Fibroblast of the conjunctiva (primary cell): ENCODE measurements at places on chromosomes 5 and 9.
A peak's percentile ranks its signal among the peaks of the same experiment; 100 is the strongest.

GRCh38 chr5:97528941-97529340 lies 345.9 kb upstream of the RIOK2 start:
- DNase-seq, result peak; percentile 35

- DNase-seq, result no peak
Measured at GRCh38 chr5:157563929-157564716, 11.5 kb downstream of the ADAM19 start.

DNA sequence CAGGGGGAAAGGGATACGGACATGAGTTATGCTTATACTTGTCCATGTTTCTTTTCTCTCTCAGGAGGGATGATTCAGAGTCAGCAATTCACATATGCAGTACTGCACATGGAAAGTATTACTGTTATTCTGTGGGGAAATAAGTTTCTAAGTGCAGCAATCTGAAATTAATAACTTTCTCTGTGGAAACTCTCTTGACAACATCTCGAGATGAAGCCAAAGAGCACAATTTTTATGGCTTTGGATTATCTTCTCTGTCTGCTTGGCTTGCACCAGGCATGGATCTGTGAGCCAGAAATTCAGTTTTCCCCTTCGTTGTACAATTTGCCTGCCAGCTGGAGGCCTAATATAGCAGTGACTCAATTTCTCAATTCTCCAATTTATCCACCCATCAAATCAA lies 2.5 kb upstream of the NDFIP1 start:
- peak; percentile 72 for DNase-seq

DNA sequence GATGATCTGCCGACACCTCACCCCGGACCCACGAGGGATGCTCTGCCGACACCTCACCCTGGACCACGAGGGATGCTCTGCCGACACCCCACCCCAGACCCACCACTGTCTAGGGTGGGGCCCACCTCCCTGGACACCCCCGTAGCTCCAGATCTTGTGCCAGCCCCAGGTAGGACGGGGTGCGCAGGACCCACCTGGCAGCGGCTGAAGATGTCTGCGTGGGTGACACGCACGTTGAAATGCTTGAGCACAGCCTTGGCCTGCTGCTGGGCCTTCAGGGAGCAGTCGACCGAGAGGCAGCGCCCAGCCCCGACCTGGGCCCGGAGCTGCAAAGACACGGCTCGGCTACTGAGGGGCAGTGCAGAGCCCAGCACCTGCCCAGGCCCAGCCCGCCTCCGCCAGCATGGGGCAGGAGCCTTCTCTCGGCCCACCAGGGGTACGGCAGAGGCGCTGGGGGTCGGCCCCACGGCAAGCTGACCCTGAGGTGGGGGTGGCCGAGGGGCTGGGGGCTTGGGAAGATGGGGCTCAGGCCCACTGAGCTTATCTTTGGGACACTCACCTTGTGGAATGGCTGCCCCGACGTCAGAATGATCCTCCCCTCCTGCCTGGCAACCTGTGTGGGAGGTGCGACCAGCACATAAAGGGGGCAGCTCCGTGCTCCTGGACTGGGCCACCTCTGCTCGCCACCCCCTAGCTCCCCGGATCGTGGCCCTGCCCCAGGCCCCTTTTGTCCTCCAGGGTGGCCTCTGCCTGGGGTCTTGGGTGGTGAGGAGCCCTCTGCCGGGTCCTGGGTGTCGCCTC lies 21.7 kb upstream of the NRARP start:
- DNase-seq, result no peak

- DNase-seq, result no peak
Measured at GRCh38 chr5:59479086-59479485, 414.4 kb downstream of the PDE4D start.

- no peak for DNase-seq
Measured at GRCh38 chr5:60929024-60929423, 15.8 kb downstream of the ERCC8 start.

DNA sequence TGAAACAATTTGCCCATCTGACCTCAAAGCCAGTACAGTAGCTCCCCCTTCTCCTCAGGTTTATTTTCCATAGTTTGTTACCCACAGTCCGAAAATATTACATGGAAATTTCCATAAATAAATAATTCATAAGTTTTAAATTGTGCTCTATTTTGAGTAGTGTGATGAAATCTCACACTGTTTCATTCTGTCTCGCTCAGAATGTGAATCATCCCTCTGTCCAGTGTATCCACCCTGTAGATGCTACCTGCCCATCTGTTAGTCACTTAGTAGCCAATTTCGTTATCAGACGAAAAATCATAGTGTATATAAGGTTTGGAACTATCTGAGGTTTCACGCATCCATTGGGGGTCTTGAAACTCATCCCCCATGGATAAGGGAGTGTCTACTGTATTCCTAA lies 100.7 kb upstream of the IL7R start:
- DNase-seq, result no peak

DNA sequence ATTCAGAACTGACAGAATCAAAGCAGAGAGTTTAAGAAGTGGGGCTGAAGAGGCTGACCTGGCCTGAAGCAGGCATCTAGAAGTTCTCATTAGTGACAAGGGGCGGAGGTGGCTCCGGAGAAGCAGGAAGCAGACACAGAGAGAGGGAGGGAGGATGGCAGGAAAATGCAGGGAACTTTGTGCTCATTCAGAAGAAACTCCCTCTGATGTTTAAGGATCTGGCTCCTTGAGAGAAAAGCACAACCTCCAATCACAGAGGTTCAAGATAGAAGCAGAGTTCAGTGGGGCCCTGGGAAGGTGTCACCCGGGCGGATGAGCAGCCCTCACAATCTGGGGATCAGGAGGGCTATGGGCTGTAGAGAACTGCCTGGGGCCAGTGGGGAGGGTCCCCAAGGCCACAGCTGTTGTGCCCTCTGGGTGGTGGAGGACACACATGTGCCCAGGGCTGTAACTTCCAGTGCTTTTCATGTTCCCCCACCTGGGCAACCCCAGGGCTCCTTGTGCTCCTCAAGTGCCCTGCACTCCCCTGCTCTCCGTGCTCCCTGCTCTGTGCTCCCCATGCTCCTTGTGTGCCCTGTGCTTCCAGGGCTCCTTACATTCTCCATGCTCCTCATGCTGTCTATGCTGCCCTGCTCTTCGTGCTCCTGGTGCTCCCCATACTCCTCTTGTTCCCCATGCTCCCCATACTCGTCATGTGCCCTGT lies 51.4 kb downstream of the TRIP13 start:
- DNase-seq, result no peak

GRCh38 chr9:92059661-92060060 lies 55.6 kb downstream of the SPTLC1 start:
- DNase-seq, result no peak

GRCh38 chr5:56402266-56403220 lies 169.4 kb upstream of the ANKRD55 start:
- DNase-seq, result no peak

DNA sequence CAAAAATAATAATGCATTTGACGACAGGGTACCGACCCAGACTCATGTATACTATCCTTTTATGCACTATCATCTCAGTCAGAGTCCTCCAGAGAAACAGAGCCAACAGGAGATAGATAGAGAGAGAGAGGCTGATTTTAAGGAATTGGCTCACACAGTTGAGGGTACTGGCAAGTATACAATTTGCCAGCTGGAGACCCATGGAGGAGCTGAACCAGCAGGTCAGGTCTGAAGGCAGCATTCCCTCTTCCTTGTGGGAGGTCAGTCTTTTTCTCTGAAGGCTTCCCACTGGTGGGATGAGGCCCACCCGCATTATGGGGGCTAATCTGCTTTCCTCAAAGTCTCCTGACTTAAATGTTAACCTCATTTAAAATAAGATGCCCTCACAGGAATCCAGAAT lies 17.3 kb upstream of the MED10 start:
- DNase-seq, result no peak

DNA sequence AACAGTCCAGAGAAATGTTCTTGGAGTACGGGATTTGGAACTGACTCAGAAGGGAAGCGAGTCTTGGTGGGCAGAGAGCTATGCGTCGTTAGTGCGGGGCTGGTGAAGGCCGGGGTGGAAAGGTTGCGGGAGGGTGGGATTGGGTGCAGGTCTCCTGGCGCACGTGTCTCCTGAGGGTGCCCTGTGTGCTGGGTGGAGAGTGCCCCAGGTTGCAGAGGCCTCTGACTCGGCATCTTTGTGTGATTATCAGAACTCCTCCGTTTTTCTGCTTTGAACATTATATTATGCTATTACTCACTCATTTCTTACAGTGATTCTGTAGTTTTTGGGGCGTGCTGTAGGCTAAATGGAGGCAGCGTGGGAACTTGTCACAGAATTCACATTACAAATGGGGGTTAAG lies 11.4 kb downstream of the CEP72 start:
- no peak for DNase-seq

- DNase-seq, result no peak
Measured at GRCh38 chr5:8879248-8879647, 666.6 kb downstream of the SEMA5A start.

DNA sequence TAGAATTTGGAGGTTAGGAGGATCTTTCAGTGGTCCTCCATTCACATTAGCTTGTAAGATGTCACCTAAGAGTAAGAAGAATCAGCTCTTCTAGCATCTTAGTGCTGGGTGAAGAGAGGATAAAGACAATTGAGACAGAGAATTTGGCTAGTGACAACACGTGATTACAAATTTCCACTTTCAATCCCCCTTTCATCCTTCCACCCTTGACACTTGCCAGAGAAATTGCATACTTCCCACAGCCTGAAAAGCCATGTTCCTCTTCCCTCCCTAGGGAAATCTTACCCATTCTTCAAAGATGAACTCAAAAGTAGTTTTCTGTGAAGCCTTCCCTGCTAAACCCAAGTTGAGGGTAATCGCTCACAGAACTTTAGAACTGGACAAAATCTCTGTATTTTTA lies 282.6 kb upstream of the PTGER4 start:
- no peak for DNase-seq

GRCh38 chr5:10985721-10986110 lies 224.7 kb upstream of the DAP start:
- no peak for DNase-seq

GRCh38 chr9:35725362-35725761 lies 6.6 kb downstream of the TLN1 start:
- DNase-seq, result no peak

GRCh38 chr9:100057624-100058023 lies 41.2 kb downstream of the ERP44 start:
- DNase-seq, result no peak

DNA sequence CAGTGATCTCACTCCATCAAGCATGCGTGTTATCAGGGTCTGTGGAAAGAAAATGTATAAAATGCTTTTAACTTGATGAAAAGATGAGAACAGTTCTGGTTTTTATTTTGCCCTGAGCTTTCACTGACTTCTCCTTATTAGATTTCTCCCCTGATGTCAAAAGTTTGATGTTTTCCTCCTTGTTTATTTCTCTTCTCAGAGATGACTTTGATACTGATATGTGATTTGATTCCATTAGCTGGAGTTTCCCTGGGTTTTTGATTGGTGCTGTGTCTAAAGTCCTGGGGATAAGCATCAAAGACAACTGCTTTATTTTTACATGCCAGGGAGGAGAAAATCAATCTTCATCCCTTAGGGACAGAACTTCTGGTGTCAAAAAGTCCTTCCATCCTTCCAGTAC lies 510.0 kb downstream of the KCTD16 start:
- DNase-seq, result no peak

- DNase-seq, result peak; percentile 75
Measured at GRCh38 chr5:43839218-43839617, 236.2 kb downstream of the NNT start.

DNA sequence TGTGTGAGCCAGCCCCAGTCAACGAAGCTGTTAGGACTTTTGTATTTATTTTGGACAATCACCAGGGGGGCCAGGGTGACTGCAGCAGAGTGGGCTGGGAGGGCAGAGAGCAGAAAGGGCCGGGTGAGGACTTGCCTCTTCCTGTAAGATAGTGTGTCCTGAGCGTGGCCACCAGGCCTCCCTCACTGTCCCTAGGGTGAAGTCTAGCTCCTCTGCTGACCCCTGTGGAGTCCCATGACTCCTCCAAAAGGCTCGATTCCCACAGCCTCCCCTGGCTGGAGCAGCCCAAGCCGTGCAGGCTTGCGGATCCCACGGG lies 147.8 kb downstream of the RXRA start:
- peak; percentile 18 for DNase-seq

DNA sequence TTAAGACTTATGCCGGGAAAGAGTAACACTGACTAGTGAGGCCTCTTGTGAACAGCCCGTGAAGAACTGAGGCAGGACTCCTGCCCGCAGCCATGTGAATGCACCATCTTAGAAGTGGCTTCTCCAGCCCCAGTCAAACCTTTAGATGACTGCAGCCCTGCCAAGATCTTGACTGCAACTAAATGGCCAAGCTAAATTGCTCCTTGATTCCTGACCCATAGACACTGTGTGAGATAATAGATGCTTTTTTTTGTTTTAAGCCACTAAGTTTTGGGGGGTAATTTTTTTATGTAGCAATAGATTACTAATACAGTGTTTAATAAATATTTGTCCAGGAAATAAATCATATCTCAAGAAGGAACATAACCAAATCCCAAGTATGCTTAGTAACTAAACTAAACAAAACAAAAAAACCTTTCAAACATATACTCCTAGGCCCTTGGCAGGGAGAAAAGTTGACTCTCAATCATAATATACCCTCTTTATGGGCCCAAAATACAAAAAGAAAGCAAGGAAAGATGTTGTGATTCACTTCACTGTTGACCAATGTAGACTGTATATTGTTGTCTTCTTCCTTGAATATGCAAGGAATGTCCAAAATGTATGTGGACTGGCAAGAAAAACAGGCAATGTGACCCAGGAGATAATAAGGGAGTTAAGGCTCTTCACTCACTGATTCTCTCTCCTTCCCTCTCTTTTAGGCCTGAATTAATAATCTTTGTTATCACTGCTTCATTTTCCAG lies 79.7 kb upstream of the ZNF366 start:
- DNase-seq, result no peak

DNA sequence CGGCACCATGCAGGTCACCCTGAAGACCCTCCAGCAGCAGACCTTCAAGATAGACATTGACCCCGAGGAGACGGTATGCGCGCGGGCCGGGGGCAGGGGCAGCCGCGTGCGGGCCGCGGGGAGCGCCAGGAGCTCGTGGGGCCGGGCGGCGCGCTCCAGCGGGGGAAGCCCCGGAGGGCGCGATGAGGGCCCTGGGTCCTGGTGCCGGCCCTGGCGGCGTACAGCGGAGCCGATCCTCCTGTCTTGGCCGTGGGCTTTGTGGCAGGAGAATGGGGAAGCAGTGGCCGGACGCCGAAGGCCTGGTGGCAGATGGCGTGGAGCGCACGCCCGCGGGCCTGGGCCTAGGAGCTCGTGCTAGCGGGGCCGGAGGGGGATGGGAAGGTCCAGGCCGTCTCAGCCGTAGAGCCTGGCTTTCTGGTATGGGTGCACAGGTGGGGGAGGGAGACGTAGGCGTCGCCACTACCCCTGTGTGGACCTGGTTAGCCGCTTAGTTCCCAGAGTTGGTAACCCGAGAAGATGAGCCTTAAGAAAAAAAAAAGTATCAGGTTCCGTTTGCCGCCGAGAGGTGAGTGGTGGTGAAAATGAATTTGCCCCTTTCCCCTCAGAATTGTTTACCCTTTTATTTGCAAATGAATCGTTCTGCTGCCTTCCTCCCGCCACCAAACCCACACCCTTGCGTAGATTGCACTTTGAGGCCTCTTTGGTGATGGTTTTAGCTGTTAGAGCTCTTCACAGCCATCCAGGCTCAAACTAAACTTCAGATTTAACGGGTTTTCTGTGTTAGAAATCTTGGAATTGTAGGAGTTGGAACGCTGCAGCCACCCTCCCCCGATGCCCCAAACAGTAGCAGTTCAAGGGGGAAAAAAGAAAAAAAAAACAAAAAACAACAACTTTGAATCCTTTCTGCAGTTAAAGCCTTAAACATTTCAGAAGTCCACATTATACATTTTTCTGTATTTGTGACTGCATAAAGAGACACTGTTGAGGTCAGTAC lies 841 bp downstream of the RAD23B start:
- DNase-seq, result no peak
